Activated CD8-positive, alpha-beta T cell treated with anti-CD3 and anti-CD28 coated beads for 36 hours (primary cell): ENCODE measurements at places on chromosomes 1 and 21.

DNA sequence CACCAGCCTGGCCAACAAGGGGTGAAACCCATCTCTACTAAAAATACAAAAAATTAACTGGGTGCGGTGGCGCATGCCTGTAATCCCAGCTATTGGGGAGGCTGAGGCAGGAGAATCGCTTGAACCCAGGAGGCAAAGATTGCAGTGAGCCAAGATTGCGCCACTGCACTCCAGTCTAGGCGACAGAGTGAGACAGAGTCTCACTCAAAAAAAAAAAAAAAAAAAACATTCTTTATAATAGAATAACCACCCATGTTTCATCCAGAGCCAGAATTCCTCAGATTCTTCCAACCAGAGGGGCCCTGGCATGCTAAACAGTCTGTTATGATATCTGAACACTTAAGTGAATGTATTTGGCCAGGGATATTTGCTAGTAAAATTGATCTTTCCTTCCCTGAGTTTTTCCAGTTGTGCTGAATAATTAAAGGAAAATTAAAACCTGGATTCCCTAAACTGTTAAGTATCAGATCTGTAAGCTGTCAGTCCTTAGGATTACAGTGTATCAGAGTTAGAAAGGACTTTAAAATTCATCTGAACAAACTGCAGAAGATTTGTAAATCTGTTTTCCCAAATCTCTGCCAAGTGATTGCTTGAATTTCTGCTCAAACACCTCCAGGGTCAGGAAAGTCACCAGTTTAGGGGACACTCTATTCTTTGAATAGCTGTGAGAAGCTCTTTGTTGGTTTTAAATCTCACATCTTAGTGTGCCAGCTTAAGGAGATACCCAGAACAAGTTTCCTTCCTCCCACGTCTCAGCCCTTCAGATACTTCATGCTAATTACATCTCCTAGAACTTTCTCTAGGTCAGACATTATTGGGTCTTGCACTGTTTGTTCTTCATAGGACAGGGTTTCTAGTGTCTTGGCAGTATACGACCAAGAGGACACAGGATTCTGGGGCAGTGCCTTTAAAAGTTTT, 84.6 kb upstream of the BMP8A start:
- no peak for DNase-seq

- DNase-seq, result no peak
Observed at GRCh38 chr1:10632691-10633090, 157.9 kb downstream of the PEX14 start.

DNA sequence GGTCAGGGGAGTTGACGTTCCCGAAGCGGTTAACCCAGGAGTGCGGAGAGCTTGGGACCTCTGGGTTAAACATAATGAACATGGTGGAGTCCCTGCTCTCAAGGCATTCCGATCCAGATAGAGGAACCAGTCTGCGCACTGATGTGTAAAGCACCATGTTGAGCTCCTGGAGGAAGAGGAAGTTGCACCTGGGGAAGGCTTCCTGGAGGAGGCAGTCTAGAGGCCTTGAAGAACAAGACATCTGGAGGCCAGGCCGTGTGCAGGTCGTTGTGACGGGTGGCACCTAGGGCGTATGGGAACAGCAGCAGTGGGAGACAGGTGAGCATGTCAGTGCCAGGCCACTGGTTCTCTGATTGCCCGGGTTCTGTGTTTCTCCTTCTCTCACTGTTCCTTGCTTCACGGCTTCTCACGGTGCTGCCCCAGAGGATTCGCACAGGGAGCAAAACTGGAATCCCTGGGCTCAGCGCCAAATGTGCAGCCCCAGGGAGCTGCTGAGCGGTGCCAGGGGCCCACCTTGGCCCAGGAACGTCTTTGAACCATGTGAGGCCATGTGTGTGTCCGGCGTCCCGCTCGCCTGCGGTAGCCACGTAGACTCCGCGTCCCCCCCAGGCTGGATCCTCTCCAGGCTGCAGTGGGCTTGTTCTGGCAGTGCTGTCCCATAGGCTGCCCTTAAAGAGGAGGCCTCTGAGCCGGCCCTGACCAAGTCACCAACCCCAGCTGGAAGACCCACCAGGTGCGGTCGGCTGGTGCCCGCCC, 122.9 kb upstream of the GALNT2 start:
- no peak for DNase-seq

DNA sequence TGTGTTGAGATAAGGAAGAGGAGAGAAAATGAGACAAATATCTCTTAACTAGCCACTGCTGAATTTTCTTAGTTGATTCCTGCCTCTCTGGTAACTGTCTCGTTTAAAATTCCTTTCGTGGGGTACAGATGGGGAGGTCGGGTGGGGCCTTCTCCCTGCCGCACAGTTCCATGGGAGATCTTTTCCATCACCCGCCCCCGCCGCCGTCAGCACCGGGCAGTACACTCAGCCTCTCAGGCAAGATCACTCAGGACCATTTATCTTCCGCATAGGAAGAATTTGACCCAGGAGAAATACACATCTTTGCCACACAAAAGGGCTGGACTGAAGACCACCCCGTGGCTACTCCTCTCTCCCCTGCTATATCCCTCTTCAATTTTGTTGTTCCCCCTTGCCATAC, 2.3 kb upstream of the VPS26C start:
- DNase-seq, result no peak
